ENCODE measurements at places on chromosomes 12 and 14.

DNA sequence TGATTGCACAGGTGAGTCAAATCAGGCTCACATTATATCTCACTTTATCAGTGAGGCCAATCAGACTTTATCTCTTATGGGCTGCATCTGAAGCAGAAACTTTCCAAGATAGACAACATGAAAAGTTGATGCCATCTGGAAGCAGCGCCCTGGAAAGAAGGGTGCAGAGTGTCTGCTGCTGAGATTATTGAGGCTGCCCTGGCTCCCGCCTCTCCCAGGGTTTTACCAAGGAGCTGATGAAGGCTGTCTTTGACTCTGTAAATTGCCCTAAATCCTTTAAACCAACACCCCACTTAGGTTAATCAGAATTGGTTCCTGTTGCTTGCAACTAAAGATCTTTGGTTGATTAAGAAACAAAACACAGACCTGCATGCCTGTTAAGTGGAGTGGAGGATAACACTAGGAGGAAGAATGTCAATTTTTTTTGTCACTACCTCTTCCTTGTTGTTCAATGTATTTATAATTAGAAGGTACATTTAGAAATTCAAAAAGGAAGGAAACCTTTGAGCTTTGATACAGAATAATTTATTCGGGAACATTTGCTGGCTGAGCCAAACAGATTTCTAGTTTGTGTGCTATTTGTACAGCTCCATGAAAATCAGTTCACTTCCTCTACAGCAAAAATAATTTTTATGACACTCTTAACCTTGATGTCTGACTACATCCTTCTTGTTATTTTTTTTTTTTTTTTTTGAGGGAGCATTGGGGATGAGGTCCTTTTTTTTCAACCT lies 104.1 kb downstream of the VEZT start:
- DNase-seq, result no peak

GRCh38 chr14:89293314-89293916 lies 123.6 kb downstream of the FOXN3 start:
- DNase-seq, result no peak

DNA sequence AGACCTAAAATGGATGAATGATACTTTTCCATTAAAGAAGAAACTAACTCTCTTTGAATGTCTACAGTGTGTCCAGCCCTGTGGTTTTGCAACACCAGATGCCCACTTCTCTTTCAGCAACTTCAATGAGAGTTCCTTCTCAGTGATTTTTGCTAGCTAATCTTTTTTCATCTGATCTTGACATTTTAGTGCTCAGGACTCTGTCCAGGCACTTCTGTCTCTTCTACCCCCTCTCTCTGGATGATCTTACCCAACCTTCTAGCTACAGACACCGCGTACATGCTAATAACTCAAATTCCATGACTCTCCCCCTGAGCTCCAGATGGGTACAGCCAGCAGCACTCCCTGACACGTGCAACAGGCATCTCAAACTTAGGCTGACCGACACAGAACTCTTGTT lies 161.1 kb upstream of the FOXN3 start:
- DNase-seq, result no peak

DNA sequence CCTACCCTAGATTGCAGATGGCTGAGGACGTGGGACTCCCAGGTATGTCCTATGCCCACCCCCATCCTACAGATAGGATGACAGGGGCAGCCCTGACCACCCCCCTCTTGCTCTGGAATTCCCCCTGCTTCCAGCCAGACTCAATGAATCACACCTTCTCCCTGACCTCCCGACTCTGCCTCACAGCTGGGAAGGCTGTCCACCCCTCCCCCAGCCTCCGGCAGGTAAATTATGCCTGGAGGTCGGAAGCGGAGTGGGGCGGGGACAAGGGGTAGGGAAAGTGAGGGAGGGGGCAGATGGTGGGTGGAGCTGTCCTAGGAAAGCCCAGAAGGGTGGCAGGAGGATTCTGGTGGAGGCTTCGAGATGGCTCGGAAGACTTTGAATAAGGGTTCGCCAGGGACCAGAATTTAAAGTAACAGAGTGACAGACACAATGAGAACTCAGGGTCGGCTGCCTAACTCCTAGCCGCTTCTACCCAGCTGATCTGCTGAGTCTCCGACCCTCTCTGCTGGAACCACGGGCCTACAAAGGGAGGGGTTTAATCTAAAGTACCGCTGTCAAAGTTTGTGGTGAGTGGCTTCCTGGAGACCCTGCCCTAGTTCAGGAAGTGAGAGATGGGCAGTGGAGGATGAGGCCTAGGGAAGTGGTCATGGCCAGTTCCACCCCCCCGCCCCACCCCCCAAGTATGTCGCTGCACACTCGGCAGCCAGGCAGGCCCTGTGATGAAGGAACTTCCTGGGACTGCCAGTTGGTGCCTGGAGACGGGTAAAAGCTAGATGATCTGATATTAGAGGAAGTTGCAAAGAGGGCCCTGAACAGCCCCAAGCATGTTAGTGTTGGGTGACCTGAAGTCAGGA lies 4.2 kb downstream of the PLEKHG3 start:
- DNase-seq, result no peak

GRCh38 chr12:119201789-119202543 lies 23.2 kb downstream of the HSPB8 start:
- DNase-seq, result no peak

- no peak for DNase-seq
These were observed 265.1 kb downstream of the ALG10 start for GRCh38 chr12:34287437-34287836.

DNA sequence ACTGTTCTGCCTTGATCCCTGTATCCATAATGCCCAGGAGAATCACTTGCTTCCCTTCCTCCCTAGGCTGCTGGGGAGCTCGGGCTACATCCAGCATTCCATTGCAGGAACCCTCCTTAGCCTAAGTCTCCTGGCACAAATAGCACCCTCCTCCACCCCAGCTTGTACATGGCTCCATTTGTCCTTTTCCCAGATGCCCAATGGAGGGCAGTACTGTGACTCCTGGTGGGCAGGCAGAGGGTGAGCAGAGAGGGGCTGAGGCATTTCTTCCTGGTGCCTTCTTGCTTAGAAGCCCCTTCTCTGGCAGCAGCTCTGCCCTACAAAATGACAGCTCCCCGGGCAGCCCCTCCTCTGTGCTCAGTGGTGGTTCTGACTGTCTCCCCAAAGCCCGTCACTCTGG lies 86.5 kb downstream of the RBM19 start:
- no peak for DNase-seq

All from esophagus squamous epithelium (tissue), 5 donors.